Activated T-helper 1 cell treated with anti-CD3 and anti-CD28 coated beads, Interleukin-12 subunit alpha, Interleukin-12 subunit beta, Interleukin-2, Interleukin-4 antibody, amounts not matched to agents 30 ng/mL and 10 ng/mL and 1 ng/mL, durations not matched to agents 14 hours and 24 hours and 36 hours (primary cell): ENCODE measurements at places on chromosomes 6 and 20.

DNA sequence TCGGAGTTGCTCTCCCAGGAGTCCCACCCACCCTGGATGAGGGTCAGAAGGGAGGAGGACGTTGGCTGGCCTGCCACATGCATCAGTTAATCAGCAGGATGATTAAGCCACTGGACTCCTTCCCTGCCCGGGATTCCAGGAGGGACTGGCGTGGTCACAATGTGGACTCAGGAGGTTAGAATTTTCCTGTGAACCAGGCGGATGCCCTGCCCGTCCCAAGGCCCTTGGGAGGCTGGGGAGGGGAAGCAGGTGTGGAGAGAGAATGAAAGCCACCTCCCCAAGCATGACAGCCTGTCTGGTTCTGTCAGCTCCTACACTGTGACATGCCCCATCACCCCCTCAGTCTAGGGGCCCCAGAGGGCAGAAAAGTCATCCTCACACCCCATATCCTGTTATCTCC is 11.6 kb upstream of the ITPR3 start:
- no peak for DNase-seq

DNA sequence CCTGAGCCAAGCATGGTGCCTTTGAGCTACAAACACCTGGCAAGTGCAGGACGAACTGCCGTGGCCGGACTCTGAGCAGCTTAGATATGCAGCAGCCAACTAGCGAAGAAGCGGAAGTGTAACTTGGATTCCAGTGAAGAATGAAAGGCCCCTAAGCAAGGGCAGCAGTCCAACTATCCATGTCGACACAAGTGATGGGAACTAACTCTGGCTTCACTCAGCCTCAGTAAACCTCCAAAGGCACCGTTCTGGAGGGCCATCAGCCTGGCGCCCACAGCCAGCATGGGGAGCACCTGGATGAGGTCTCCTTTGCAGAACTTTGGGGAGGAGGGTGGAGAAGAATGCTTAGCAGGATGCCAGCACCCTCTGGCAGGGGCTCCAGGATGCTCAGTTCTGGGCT is 78.4 kb upstream of the MLN start:
- no peak for DNase-seq

GRCh38 chr6:39965751-39966150 is 31.5 kb upstream of the MOCS1 start:
- DNase-seq = no peak

DNA sequence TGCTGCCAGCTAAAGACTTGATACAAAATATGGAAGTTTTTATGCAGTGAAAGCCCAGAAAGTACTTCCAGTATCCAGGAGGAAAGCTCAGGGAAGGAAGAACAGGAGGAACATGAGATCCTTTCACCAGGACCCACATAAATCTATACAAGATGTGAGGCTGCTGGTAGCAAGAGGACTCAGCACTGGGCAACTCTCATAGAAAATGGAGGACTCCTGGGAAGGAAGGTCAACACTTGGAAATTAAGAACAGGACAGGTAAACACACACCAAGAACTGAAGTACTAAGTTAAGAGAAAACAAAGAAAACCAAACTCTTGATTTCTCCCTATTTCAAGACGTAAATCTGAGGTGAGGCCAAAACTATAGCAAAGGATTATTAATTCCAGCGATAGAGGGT is 220.5 kb upstream of the HSF2 start:
- DNase-seq = no peak

DNA sequence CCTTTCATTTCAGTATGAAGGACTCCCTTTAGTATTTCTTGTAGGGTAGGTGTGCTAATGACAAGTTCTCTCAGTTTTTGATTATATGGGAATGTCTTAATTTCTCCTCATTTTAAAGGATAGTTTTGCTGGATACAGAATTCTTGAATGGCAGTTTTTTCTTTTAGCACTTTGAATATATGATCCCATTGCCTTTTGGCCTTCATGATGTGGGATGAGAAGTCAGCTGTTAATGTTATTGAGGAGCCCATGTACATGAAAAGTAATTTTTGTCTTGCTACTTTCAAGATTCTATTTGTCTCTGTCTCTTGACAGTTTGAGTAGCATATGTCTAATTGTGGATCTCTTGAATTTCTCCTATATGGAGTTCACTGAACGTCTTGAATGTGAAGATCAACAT is 30.9 kb downstream of the RSPH3 start:
- no peak for DNase-seq

DNA sequence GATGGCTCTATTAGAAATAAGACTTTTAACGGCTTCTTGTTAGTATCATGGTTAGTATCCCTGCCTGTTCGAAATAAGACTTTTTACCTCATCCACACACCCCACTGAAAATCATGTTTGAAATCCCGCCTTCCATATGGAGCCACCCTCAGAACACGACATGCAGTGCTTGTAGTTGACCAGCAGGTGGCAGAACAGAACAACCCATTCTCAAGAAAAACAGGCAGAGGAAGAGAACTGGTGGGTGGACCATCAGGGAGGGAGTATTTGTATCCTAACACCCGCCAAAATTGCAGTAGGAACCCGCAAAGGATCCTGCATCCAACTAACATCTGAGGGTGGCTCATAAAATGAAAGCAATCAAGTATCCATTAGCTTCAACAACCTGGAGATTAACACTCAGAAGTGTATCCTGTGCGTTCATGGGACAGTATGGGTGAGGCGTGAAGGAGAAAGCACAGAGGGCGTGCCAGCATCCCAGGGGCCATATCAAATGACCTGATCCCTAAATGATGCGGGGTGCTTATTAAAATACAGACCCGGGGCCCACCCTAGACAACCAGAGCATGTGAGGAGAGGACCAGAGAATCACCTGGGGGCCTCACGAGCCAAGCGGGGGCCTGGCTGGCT is 89.6 kb upstream of the NHSL1 start:
- DNase-seq = peak; percentile 39

GRCh38 chr20:38175304-38176180 is 10.5 kb upstream of the TGM2 start:
- no peak for DNase-seq

DNA sequence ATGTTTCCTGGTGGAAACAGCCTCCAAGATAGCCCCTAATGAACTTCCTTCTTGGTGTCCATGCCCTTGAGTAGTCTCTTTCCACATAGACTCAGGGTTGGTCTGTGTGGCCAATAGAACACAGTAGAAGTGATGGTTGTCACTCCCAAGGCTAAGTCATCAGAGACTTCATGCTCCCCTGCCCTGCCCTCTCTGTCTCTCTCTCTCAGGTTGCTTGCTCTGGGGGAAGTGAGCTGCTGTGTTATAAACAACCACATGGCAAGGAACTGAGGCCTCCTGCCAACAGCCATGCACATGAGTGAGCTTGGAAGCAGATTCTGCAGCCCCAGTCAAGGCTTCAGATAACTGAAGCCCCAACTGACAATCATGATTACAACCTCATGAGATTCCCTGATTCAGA is 85.3 kb upstream of the SLC22A16 start:
- no peak for DNase-seq

DNA sequence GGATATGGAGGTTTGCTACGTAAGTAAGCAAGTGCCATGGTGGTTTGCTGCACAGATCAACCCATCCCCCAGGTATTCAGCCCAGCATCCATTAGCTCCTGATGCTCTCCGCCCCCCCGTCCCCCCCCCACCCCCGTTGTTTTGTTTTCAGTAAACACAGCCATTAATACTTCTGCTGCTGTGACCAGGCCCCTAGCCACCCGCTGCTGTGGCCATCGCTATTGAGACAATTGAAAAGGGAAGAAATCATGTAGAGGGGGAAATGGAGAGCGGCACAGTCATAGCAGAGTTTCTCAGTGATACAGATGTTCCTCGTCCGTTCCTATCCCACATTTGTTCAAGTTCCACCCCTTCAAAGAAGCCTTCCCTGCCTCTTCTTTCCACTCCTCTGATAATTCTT is 24.9 kb downstream of the SLC35D3 start:
- DNase-seq = no peak

DNA sequence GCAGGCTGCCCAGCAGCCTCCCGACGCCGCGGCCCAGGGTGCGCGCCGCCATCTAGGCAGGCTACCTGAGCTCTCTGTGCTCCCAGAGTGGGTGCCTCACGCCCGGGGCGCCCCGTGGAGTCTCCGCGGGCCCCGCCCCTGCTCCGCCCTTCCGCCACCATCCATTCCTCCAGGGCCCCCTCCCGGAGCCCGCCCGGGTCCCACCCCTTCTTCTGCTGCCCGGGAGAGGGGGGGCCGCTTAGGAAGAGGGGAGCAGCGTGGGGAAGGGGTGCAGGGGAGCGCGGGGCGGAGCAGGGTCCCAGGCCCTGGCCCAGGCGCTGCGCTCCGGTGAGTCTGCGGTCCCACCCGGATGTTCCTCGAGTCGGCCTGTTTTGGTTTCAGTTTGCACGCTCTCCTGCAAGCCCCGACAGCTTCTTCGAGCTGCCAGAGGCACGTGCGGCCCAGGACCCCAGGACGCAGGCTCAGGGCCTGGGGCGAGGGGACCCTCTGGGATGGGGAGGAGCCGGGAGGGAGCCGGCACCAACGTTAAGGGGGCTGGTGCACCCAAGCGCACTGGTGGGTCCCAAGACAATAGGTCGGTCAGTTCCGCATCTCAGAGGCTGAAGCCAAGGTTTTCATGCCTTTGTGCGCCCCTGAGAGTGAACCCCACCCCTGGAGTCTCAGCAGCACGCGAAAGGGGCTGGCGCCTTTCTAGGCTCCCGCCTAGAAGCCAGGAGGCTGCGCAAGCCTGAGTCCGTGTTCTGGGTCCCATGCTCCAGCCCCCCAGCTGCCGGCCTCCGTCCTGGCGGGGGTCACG is at the start of gene ACSS1:
ACSS1 (minus strand) TSS at position 89 of the 796 bp plus-strand sequence; CDS start at position 52, 37 bp downstream.
- DNase-seq = peak; percentile 74

DNA sequence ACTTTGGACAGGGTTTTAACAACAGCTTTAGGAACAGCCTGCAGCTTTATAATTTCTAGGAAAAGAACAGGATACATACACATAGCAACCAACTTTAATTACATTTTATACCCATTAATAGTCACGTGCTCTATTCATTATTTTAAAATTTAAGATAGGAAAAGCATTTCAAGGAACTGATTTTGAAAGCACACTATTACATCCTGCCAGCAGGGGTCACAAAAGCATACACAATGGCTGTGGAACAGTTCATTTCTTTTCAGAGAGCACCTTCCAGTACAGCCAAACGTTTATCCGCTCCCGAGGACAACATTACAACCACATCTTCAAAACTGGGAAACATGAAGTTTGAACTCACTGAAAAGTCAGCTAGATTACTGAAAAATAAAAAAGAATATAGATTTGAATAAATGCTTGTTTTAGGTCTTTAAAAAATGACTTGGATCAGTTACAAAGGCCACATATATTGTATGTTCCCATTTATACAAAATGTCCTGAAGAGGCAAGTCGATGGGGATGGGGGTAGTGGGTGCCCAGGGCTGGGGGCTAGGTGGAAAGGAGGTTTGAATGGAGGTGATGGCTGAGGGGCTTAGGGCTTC is 104.6 kb upstream of the EXOC2 start:
- DNase-seq = no peak

GRCh38 chr6:149488815-149489214 is 4.0 kb upstream of the ZC3H12D start:
- DNase-seq = no peak
